ENCODE measurements at places on chromosomes 5 and 9. TPM values are rescaled to one million over a fixed set of nuclear protein-coding genes. Genes with fewer than 3 reads are reported as not detected.

GRCh38 chr5:73902327-73903051 is 276.5 kb downstream of the ARHGEF28 start:
- DNase-seq = peak; percentile 20

- DNase-seq = no peak
These were observed 9.0 kb upstream of the CPLX2 start for GRCh38 chr5:175862131-175863012.

- no peak for DNase-seq
These were observed 266.1 kb downstream of the ZSWIM6 start for GRCh38 chr5:61598126-61598525.

GRCh38 chr9:38004809-38005560 is 64.0 kb downstream of the SHB start:
- no peak for DNase-seq

GRCh38 chr5:132264546-132265335 is 7.2 kb downstream of the PDLIM4 start:
- DNase-seq = no peak

Gene NTNG2
- total RNA-seq = 2.4 TPM

Gene WASHC1
- 10.7 TPM for total RNA-seq

Gene FPGS
- total RNA-seq = 73.8 TPM

Gene RNF183
- total RNA-seq = not detected

All from activated naive CD4-positive, alpha-beta T cell treated with anti-CD3 and anti-CD28 coated beads, Interleukin-2, amount 50 U/mL, for 72 hours (primary cell).